ENCODE measurements at places on chromosomes 1 and 21. TPM values are rescaled to one million over a fixed set of nuclear protein-coding genes. Genes with fewer than 3 reads are reported as not detected.

Gene KCNH1
- total RNA-seq = not detected

Gene ENSA
- total RNA-seq = 158 TPM

Gene LMX1A
- total RNA-seq = not detected

Gene KISS1
- not detected for total RNA-seq

Gene CRB1
- 0.09 TPM for total RNA-seq

Gene MUL1
- 21.4 TPM for total RNA-seq

Gene ITLN2
- not detected for total RNA-seq

Gene RSPH1
- 0.20 TPM for total RNA-seq

Gene PLCH2
- 59.1 TPM for total RNA-seq

Gene RNU1-4
- total RNA-seq = 2,148 TPM

Gene SYF2
- 67.2 TPM for total RNA-seq

Gene FAM163A
- total RNA-seq = not detected

Gene CRYAA
- not detected for total RNA-seq

Gene CFHR3
- total RNA-seq = not detected

All from T-cell (primary cell).